ENCODE measurements at places on chromosomes 16 and 17. TPM values are rescaled to one million over a fixed set of nuclear protein-coding genes. Genes with fewer than 3 reads are reported as not detected.

- H3K27me3 ChIP-seq, result peaks cover 97% of the 10 kb centered on the region
- no peak overlapping the region for H3K27ac ChIP-seq
- H3K4me1 ChIP-seq, result peaks cover 8% of the 10 kb centered on the region
- DNase-seq, result peak; percentile 45
- H3K36me3 ChIP-seq, result no peaks in the 10 kb centered on the region
These were observed 3.3 kb downstream of the PMP22 start for GRCh38 chr17:15261802-15262290.

DNA sequence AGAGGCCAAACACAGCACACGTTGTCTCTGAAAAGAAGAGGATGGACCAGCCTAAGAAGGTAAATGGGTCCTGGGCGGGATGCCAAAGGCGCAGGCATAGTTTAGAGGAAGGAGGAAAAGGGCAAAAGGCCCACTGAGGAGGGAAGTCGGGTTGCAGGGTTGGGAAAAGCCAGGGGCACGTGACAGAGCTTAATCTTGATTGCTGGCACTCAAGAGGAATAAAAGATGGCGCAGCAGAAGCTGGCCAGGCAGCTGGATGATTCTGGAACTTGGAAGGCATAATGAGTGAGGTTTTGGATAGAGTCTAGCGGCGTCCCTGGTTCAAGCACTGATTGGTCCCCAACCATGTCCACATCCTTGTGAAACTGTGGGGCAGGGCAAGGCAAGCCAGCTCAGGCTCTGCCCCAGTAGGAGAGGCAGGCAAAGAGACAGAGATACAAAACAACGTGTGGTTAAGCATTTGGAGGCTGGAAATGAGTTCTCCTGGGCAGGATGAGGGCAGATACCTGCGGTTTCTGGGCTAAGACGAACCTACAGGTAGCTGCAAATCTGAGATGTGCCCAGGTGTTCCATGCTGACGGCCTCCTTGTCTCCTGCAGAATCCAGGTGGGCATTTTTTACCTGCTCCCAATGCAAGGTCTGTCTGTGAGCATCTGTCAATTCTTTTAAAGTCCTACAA lies 52.7 kb upstream of the CIBAR2 start:
- DNase-seq, result no peak
- H3K4me1 ChIP-seq, result peaks cover 8% of the 10 kb centered on the region

DNA sequence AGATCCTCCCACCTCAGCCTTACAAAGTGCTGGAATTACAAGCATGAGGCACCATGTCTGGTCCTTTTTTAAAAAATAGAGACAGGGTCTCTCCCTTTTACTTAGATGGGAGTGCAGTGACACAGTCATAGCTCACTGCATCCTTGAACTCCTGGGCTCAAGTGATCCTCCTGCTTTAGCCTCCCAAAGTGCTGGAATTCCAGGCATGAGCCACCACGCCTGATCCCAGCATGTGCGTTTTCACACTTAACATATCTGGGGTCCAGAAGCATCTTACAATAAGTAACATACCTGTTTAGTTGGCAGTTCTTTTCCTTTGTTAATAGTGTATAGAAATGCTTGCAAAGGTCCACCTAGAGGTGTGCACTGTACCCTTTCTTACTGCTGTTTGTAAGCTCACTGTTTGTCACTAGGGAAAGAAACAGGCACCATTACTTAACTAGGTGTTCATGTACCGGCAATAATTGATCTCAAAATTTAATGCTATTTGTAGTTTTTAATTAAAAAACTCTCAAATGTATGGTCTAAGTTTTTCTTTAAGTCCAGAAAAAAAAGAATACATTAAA lies 221.7 kb downstream of the RPTOR start:
- no peaks in the 10 kb centered on the region for H3K27me3 ChIP-seq
- H3K36me3 ChIP-seq, result no peaks in the 10 kb centered on the region
- no peaks in the 10 kb centered on the region for H3K4me1 ChIP-seq

GRCh38 chr17:4249452-4250029 lies 14.2 kb downstream of the ANKFY1 start:
- DNase-seq, result peak; percentile 61
- no peak overlapping the region for H3K4me3 ChIP-seq
- H3K27ac ChIP-seq, result no peak overlapping the region

DNA sequence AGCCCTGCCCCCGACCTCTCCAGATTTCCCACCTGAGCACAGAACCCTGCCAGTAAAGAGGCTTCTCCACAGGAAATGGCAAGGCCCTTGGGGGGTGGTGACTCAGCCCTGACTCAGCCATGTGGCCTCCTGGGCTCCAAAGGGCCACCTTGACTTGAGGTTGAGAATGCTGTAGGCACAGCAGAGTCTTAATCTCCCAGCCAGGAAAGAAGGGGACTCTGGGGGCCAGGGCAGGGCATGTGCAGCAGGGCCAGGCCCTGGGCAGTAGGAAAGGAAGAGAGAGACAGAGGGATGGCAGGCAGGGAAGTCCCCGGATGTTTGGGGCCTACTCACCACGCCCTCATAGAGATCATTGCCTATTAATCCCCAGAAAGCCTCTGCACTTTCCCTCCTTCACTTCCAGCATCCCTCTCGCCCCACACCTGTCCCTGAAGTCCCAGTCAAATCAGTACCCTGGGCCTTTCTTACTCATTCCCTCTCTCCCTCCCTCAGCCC lies 4.8 kb upstream of the ITGA3 start:
- no peak overlapping the region for H3K4me3 ChIP-seq
- no peaks in the 10 kb centered on the region for H3K36me3 ChIP-seq
- DNase-seq, result no peak
- H3K4me1 ChIP-seq, result peaks cover 9% of the 10 kb centered on the region
- H3K27me3 ChIP-seq, result peaks cover 21% of the 10 kb centered on the region

- H3K4me1 ChIP-seq, result no peaks in the 10 kb centered on the region
- no peak overlapping the region for H3K27ac ChIP-seq
- no peaks in the 10 kb centered on the region for H3K36me3 ChIP-seq
- DNase-seq, result no peak
- no peak overlapping the region for H3K4me3 ChIP-seq
- H3K27me3 ChIP-seq, result no peaks in the 10 kb centered on the region
These were observed 732.6 kb downstream of the WWOX start for GRCh38 chr16:78832100-78832499.

DNA sequence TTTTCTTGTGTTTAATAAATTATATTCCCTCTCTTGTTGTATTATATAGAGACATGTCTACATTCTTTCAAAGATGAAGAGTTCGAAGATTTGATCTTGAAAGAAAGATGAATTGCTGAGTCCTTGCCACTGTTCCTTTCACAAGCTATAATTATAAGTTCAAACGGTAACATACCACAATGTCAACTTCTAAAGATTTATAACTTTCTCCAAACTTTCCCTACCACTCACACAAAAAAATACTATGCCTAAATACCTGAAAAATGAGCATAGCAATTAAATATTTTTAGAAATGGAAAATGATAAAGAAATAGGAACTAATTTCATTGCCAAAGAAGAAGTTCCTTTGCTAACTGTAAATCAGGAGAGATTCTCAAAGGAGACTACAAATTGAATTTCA lies 50.6 kb downstream of the BRIP1 start:
- no peaks in the 10 kb centered on the region for H3K4me1 ChIP-seq
- H3K4me3 ChIP-seq, result no peak overlapping the region

DNA sequence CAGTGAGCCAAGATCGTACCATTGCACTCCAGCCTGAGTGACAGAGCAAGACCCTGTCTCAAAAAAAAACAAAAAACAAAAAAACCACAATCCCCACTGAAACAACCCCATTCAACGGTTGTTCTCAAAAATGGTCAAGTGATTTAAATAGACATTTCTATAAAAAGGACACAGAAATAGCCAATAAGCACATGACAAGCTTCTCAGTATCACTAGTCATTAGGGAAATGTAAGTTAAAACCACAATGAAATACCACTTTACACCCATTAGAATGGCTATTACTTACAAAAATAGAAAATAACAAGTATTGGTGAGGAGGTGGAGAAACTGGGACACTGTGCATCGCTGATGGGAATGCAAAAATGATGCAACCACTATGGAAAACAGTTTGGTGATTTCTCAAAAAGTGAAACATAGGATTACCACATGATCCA lies 26.6 kb upstream of the MYLK3 start:
- H3K4me1 ChIP-seq, result no peaks in the 10 kb centered on the region
- H3K36me3 ChIP-seq, result no peaks in the 10 kb centered on the region
- H3K27ac ChIP-seq, result no peak overlapping the region
- DNase-seq, result no peak
- H3K4me3 ChIP-seq, result no peak overlapping the region

DNA sequence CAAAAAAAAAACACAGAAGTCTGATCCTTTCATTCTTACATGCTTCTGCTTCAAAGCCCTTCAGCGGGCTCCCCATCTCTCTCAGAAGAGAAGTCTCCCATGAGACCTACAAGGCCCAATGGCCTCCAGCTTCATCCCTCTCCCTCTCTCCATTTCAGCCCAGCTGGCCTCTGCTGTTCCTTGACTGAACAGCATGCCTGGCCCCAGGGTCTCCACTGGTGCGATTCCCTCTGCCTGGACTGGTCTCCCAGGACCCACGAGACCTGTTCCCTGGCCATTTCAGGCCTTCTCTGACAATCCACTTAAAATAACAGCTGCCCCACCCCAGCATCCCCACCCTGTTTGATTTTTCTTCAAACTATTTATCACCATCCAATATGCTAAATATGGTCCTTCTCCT lies 91.2 kb downstream of the AIPL1 start:
- no peaks in the 10 kb centered on the region for H3K36me3 ChIP-seq
- peaks cover 17% of the 10 kb centered on the region for H3K4me1 ChIP-seq
- no peak overlapping the region for H3K4me3 ChIP-seq
- H3K27me3 ChIP-seq, result no peaks in the 10 kb centered on the region

GRCh38 chr17:59616253-59616920 lies 3.3 kb upstream of the CLTC start:
- H3K4me3 ChIP-seq, result no peak overlapping the region
- no peak overlapping the region for H3K27ac ChIP-seq
- H3K4me1 ChIP-seq, result peaks cover 10% of the 10 kb centered on the region
- no peaks in the 10 kb centered on the region for H3K27me3 ChIP-seq

GRCh38 chr17:28147017-28147416 lies 104.5 kb downstream of the NLK start:
- DNase-seq, result no peak
- no peak overlapping the region for H3K27ac ChIP-seq
- no peaks in the 10 kb centered on the region for H3K27me3 ChIP-seq
- peaks cover 13% of the 10 kb centered on the region for H3K4me1 ChIP-seq
- H3K4me3 ChIP-seq, result no peak overlapping the region

DNA sequence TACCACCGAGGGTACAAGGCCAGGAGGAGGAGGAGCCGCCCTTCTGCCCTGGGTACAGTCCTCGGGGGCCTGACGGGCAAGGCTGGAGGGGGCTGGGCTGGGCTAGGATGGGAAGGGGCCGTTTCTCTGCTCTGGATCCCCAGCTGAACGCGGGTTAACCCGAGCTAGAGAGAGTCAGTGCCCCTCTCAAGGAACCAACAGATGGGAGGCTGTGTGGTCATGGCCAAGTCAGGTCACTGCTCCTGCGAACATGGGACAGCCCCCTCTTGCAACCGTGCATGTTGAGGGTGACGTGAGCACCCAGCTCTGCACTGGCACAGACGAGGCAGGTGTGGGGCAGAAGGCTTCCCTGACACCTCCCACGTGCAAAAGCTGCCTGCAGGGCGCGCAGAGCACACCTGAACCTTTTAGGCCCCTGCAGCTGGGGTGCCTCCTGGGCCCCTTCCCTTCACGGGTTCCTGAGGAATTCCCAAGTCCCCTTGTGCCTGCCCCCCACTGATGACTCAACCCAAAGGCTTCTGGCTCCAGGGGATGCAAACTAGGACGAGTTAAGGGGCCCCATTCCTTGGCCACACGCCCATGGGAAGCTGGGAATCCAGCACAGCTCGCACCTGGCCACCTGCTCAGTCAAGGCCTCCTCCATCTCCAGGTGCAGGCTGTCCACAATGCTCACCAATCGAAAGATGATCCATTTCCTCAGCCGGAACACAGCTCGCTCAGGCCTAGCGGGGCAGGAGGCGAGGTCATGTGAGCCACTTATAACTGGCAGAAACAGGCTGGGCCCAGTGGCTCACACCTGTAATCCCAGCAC lies 6.3 kb downstream of the MYBBP1A start:
- H3K27ac ChIP-seq, result no peak overlapping the region
- peaks cover 2% of the 10 kb centered on the region for H3K4me1 ChIP-seq
- DNase-seq, result no peak
- no peak overlapping the region for H3K4me3 ChIP-seq
- H3K27me3 ChIP-seq, result no peaks in the 10 kb centered on the region

NOG gene
- 0.34 TPM for total RNA-seq

TERB1 gene
- total RNA-seq, result not detected

RAB26 gene
- total RNA-seq, result 4.4 TPM

KRTAP17-1 gene
- total RNA-seq, result not detected

KRTAP4-1 gene
- not detected for total RNA-seq

ADAD2 gene
- not detected for total RNA-seq

FBXW10 gene
- 0.15 TPM for total RNA-seq

SREBF1 gene
- 12.7 TPM for total RNA-seq

BCL6B gene
- 3.8 TPM for total RNA-seq

CXCL16 gene
- total RNA-seq, result 0.43 TPM

CETP gene
- not detected for total RNA-seq

ARL5C gene
- total RNA-seq, result not detected

Data from neural progenitor cell (in vitro differentiated cells).